T-helper 1 cell (primary cell): ENCODE measurements at places on chromosomes 13 and 19.

DNA sequence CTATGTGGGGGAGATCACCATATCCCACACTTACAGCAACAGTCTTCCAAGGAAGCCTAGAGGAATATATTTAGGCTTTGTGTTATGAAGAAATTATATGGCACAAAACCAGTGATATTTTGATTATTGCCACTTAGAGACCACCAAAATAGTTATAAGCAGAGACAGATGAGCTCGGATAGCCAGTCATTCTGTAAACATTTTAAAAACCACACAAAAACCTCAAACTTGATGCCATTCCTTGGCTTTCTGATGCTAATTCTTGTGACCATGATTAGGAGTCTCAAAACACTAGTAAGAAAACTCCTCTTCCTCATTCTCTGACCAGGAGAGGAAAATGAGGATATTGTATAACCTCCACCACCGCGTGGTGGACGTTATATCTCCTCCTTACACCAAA lies 496.4 kb downstream of the FOXO1 start:
- no peak for DNase-seq

DNA sequence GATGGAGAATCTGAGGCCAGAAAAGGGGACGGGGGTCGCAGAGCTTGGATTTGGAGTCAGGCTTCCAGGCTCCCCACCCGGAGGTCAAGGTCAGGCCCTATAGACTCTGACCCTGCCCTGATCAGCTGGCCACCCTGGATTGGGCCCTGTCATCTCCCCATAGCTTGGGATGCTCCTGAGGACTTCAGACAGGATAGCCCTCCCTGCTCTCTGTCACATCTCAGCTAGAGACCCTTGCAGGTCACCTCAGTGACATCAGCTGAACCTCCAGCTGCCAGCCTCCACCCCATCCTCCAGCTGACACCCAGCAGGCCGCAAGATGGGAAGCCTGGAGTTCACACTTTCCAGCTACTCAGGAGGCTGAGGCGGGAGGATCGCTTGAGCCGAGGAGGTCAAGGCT lies 2.8 kb upstream of the TPM4 start:
- DNase-seq: no peak

DNA sequence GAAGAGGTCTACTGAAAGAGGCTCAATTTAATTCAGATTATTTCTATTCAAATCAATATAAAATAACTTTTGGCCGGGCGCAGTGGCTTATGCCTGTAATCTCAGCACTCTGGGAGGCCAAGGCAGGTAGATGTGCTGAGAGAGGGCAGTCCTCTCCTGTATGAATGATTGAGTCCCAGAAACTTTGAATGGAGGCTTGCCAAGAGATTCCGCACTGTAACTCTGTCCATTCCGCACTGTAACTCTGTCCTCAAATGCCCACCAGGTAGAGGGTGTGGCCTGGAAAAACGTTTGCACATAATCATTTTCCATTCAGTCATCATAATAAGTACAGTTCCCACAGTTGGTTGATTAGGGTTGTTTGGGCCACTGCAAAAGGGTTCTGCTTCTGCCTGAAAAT lies 274.7 kb upstream of the SOX21 start:
- DNase-seq: no peak

DNA sequence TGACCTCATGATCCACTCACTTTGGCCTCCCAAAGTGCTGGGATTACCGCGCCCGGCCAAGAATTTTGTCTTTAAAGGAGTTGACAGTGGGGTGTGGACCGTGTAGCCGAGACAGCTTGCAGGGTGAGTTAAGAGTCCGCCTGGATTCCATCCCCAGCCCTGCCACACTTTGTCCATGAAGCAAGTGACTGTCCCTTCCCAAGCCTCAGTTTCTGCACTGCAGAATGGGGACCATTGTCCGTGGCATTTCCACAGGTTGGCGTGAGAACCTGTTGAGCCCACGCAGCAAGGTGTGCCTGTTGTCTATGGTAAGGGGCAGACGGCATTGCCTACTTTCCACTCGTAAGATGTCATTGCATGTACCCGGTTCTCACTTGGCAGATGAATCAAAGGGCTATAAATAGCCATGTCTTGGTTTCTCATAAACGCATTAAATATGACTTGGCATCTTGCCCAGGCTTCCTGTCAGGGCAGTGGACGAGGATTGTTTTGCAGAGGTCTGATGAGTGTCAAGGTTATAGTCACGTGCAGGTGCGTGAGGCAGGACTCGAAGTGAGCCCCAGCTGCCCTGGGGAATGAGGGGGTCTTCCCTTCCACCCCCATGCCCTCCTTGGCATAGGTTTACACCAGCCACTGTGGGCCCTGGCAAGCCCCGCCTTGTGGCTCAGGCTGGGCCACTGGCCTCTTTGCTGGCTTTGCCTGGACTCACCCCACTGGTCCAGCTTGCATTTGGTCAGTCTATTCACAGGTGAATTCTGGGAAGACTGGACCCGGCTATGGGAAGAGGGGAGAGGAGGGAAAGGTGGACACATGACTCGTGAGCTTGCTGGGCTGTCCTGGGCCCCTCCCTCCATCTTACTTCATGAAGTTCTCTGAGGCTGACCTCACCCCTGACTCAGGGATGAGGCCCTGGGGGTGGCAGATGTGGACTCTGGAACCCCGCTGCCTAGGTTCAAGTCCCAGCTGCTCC lies 14.6 kb downstream of the FAM187B start:
- DNase-seq: peak; percentile 79

GRCh38 chr19:52200044-52200443 lies 10.2 kb downstream of the PPP2R1A start:
- DNase-seq: no peak

DNA sequence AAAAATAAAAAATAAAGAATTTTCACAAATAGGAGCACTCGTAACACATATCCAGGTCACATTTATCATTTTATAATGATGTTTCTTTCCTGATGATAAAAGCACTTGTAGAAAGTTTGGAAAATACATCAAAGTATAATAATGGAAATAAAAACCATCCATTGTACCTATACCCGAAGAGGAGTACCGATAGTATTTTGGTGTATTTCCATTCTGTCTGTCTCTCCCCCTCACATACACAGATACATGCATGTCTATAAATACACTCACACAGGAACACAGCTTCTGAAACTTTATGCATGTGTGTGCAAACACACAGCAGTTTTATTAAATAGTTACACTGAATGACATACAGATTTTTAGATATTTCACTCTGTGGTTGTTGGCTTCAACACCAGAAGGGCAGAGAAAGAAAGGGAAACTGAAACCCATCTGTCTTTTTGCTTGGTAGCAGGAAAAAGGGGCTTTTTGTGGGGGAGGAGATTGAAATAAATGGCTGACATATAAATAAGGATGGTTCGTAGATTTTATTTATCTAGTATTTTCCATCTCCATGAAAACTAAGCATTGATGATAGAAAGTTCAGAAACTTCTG lies 114.8 kb downstream of the LRCH1 start:
- DNase-seq: no peak

GRCh38 chr13:83162493-83162892 lies 719.8 kb downstream of the SLITRK1 start:
- no peak for DNase-seq

- no peak for DNase-seq
These were observed 35.1 kb downstream of the ENOX1 start for GRCh38 chr13:43751624-43752023.

DNA sequence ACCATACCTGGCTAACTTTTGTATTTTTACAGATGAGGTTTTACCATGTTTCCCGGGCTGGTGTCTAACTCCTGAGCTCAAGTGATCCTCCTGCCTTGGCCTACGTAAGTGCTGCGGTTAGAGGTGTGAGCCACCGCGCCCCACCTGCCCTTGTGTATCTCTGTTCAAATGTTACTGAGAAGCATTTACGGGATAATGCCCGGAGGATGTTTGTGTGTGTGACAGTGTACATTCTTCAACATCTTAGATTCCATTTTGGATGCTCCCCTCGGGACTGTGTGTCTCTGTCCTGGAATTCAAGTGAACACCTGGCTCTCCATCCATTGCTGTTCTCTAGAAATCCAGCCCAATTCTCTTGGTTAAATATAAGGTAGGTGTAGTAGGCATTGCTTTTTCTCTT lies 93.7 kb downstream of the NLRP12 start:
- DNase-seq: no peak

DNA sequence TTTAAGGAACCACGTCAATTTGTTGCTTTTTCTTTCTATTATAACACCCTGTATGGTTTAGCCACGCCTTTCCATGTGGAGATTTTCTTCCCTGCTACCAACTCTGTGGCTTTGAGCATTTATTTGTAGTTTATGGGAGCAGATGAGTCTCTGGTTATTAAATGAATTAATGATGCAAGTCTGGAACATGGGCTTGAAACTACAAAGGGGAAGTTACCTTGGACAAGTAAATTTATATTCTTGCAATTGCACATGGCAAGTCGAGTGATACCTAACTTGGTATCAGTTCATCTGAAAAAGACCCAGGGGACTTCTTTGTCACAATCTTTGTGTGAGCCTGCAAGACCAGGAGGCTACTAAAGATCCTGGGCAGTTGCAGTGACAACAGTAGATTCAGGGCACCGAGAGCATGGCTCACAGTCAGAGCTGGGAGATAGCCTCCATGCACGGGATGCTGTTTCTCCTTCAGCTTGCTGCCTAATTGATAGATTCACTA lies 24.4 kb downstream of the B3GLCT start:
- no peak for DNase-seq

- no peak for DNase-seq
These were observed 46.4 kb downstream of the PEX11G start for GRCh38 chr19:7442423-7442822.

- no peak for DNase-seq
These were observed 343.5 kb downstream of the TEX29 start for GRCh38 chr13:111663953-111664421.

- no peak for DNase-seq
These were observed 31.6 kb downstream of the SIGLEC7 start for GRCh38 chr19:51173681-51174080.

DNA sequence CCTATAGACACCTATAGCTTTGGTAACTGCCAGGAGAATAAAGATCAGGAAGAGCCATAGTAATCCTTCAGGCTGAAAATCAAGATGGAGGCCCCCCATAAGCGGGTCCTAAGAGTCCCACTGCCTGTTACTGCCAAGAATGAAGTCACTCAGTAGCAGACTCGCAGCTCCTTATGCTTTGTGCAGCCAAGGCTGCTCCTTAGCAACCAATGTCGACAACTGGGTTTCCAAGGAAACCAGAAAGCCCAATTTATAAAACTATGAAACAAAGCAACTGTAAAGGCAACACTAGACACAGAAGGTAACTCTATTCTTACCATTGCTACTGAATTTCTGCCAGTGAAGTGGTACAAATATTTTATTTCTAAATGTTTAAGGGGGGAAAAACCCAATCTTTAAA lies 56.5 kb downstream of the DCLK1 start:
- no peak for DNase-seq

- DNase-seq: no peak
These were observed 35.3 kb downstream of the KLF2 start for GRCh38 chr19:16359964-16360363.

DNA sequence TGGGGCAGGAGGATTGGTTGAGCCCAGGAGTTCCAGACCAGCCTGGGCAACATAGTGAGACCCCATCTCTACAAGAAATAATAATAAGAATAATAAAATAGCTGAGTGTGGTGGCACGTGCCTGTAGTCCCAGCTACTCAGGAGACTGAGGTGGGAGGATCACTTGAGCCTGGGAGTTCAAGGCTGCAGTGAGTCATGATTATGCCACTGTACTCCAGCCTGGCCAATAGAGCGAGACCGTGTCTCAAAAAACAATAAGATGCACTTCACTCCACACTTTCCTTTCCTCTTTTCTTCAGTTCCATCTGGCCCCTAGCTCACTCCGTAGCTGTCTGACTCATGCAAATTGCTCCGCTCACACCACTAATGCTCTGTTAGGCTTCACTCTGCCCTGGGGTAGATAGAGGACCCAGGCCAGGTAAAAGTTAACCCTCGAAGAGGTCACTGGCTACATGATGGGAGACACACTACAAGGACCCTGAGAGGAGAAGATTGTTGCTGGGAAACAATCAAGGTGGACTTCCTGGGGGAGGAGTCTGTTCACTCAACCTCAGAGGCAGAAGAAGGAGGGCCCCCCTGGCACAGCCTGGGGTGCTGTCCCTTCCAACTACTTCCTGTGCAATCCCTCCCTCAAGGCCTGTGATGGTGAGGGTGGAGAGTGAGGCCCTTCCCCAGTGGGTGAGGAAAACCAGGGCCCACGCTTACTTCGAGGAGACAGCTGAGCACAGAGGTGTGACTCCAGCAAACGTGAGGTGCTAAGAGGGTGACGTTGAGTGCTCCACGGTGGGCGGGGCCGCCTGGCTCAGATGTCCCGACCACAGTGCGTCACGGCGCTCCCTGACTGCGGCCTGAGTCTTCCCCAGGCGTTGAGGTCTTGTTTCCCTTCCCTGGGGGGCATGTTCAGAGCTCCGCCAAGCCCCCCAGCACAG lies 8.8 kb upstream of the TNFSF9 start:
- no peak for DNase-seq

DNA sequence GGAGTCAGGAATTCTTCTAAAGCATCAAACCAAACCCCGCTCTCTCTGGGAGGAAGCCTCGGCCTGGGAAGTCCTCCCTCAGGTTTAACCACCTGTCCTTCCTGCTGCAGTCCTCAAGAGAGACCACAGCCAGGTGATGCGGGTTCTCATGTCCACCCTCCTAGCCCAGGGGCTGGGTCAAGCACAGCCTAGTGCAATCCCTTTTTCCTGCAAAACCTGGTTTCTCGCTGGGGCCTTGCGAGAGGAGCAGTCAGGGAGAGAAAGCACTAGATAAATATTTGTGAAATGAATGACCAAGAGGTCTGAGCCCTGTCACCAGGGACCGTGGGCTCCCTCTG lies 2.4 kb downstream of the SLC8A2 start:
- DNase-seq: no peak

DNA sequence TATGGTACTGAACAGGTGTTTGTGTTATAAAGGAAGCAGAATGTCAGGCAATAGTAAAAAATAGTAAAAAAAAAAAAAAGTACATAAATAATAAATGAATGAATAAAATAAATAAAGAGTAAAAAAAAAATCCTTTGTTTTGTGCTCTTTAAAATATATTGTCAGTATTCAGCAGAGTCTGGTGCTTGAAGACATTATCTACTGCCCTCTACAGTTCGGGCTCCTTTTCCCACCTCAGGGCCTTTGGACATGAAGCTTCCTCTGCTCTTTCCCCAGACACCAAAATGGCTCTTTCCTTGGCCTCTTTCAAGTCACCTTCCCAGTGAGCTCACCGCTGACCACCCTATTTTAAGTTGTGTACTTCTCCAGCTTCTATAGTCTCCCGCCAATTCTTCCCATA lies 137.5 kb downstream of the TNFRSF19 start:
- no peak for DNase-seq

- no peak for DNase-seq
These were observed 45.2 kb upstream of the URI1 start for GRCh38 chr19:29896802-29897201.

- no peak for DNase-seq
These were observed 206.7 kb upstream of the RFC3 start for GRCh38 chr13:33611121-33611805.

DNA sequence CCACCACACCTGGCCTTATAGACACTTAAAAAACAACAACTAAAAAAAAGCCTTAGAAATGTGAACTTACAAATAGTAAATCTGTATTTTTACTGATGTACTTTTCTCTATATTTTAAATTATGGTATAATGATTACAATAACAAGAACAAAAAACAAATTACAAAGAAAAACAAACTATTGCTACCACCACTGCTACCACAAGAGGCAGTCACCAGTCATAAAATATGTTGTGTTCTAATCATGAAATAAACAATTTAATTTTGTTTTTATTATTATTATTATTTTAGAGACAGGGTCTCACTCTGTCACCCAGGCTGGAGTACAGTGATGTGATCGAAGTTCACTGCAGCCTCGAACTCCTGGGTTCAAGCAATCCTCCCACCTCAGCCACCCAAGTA lies 72.2 kb downstream of the DIAPH3 start:
- DNase-seq: no peak

GRCh38 chr13:102038787-102039186 lies 363.1 kb downstream of the FGF14 start:
- DNase-seq: no peak
